Left ventricle myocardium superior (tissue), 1 donor: ENCODE measurements at places on chromosomes 5 and 9. TPM values are rescaled to one million over a fixed set of nuclear protein-coding genes. Genes with fewer than 3 reads are reported as not detected.

- DNase-seq, result no peak
Measured at GRCh38 chr9:935348-935965, 41.0 kb upstream of the DMRT3 start.

- DNase-seq, result peak; percentile 55
Measured at GRCh38 chr9:125513668-125514413, 193.2 kb downstream of the MAPKAP1 start.

- no peak for DNase-seq
Measured at GRCh38 chr5:113103330-113103729, 126.7 kb downstream of the DCP2 start.

DNA sequence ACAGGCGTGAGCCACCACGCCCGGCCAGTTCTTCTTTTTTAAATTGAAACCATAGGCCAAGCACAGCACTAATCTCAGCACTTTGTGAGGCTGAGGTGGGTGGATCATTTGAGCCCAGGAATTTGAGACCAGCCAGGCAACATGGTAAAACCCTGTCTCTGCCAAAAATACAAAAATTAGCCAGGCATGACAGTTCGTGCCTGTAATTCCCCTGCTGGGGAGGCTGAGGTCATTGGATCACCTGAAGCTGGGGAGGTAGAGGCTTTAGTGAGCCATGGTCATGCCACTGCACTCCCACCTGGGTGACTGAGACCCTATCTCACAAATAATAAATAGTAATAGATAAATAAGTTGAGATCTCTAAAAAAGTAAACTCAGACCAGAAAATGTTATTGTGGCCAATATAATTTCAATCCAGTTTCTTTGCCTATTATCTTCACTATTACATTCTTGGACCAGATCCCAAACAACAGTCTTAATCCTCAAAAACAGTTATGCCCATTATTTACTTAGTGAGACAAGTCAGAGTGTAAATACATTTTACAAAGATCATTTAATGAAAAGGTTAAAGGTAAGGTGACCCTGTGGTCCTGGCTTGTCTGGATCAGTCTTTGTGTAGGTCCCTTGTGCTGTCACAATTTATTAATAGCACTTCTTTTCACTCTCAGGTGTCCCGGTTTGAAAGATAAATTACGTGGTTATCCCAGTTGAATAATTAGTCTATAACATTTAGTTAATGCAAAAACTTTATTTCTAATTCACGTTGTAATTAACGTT is 53.6 kb downstream of the RAB24 start:
- DNase-seq, result no peak

The IGIP gene
- total RNA-seq, result 11.8 TPM
